Activated naive CD8-positive, alpha-beta T cell treated with anti-CD3 and anti-CD28 coated beads for 36 hours (primary cell): ENCODE measurements at places on chromosomes 4 and X.

DNA sequence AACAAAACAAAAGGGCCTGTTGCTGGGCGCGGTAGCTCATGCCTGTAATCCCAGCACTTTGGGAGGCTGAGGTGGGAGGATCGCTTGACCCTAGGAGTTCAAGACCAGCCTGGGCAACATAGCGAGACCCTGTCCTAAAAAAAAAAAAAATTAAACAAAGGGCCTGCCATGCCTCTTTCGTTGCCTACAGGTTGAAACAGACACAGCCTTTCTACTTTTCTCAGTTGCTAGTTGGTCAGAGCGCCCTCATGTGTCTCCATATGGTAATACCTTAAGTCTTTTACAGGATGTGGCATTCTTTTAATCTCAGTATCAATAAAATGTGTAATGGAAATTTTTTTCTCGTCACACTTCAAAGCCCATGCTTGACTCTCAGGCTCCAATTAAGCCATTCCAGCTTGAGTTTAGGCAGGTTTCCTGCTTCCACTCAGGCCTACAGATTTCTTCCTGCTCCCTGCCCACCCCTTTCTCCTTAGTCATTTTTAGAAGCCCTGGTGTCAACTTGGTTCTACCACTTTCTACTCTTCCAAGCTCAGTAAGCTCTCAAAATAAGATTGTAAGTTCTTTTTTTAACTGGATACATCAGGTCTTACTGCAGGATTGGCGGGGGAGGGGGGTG is 4.6 kb upstream of the SOWAHD start:
- peaks cover 2% of the 10 kb centered on the region for H3K36me3 ChIP-seq
- no peaks in the 10 kb centered on the region for H3K27me3 ChIP-seq
- peak; percentile 18 for DNase-seq
- no peak overlapping the region for H3K4me3 ChIP-seq
- peaks cover 43% of the 10 kb centered on the region for H3K4me1 ChIP-seq

- no peak for DNase-seq
- no peak overlapping the region for H3K4me3 ChIP-seq
- peaks cover 39% of the 10 kb centered on the region for H3K36me3 ChIP-seq
- H3K4me1 ChIP-seq = peaks cover 8% of the 10 kb centered on the region
- no peaks in the 10 kb centered on the region for H3K27me3 ChIP-seq
These were observed 75.2 kb upstream of the NUDT6 start for GRCh38 chr4:122997463-122998101.

- no peaks in the 10 kb centered on the region for H3K4me1 ChIP-seq
- no peak overlapping the region for H3K4me3 ChIP-seq
- no peak for DNase-seq
- H3K27ac ChIP-seq = no peak overlapping the region
- H3K27me3 ChIP-seq = no peaks in the 10 kb centered on the region
- H3K36me3 ChIP-seq = no peaks in the 10 kb centered on the region
These were observed 155.8 kb downstream of the FAM47B start for GRCh38 chrX:35098419-35098818.

DNA sequence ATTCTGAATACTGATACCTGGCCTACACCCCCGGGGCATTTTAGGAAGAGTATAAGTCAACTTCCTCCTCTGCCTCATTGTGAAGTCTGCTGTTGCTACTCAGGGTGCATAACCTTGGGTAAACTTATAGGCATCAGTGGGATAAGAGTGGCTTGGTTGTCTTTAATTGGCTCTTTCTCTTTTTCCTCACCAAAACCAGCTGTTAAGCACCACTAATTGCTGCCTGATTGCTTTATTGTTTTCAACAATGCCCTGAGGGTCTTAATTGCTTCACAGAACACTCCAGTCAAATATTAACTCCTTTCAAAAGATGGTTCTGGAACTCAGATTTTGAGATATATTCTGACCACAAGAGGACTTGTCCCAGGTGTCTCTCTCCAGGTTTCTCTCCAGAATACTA is 337.0 kb upstream of the MAGEB16 start:
- no peaks in the 10 kb centered on the region for H3K36me3 ChIP-seq
- no peak overlapping the region for H3K4me3 ChIP-seq
- H3K27me3 ChIP-seq = no peaks in the 10 kb centered on the region
- DNase-seq = no peak
- no peak overlapping the region for H3K27ac ChIP-seq
